Pancreas (tissue), 10 donors: ENCODE measurements at places on chromosomes 1 and 21. TPM values are rescaled to one million over a fixed set of nuclear protein-coding genes. Genes with fewer than 3 reads are reported as not detected.

The KLF17 gene
- not detected for total RNA-seq

The SPATA1 gene
- total RNA-seq = 1.2 TPM

The OR2T35 gene
- total RNA-seq = not detected

The DCST2 gene
- total RNA-seq = 0.23 TPM

DNA sequence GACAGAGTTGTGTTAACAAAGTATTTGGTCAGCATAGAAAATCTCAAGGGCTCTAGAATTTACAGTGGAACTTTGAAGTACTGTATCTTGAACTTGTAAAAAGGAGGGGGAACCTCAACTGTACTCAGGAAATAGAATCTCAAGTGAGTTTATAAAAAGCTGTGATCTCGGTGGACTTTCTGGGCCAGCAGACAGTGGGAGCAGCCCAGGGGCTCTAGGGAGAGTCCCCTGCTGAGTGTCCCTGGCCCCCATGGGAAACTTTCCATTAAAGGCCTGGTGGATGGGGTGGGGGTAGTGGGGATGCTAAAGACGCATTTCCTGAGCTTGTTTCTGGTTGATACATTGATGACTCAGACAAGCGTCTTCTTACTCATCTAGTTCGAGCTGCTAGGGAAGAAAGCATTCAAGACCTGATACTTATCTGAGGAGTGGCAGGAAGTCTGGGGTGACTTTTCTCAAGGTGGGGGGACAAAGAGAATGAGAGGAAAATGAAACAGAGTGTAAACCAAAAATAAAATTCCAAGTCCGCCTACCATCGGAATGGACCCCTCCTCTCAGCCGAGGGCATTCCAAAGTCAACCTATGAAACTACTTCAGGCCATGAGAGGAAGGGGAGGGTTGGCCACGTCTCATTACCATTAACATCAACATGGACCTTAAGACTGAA, 65.5 kb downstream of the NID1 start:
- no peak for DNase-seq

GRCh38 chr21:45116066-45116465, 41.7 kb downstream of the ADARB1 start:
- no peak for DNase-seq

The KDF1 gene
- total RNA-seq = 11.7 TPM

The KIF14 gene
- total RNA-seq = 0.22 TPM

DNA sequence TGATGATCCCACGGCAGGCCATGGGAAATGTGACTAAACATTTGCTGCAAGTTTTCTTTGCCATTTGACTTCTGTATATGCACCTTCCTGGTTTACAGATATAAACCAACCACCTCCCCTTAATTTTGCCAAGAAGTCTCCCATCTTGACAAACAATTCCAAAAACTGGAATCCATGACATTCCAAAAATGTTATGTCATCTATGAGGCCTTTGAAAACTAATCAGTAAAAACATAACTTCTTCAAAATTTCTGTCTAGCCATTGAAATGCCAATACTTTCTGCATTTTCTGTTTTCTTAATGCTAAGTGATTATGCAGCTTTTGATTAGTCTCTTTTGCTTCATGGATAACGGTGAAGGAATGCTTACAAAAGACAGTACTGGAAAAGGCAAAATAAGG, 84.1 kb downstream of the LYST start:
- no peak for DNase-seq

DNA sequence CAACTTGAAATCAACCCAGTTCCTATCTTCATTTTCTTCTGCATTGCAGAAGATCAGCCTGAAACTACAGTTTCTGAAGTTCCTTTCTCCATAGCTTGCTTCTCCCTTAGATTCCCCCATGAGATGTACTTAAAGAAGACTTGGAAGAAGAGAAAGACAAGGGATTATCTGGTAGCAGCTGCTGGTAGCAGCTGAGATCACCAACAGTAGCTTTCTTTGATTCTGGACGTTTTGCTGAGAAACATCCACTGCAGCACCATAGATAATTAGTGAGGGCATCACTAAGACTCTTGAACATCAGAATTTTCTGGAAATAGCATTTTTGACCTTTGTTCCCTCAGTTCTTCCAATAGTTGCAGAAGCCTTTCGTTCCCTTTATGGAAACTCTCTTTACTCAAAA, 465 bp upstream of the CFHR3 start:
- no peak for DNase-seq

DNA sequence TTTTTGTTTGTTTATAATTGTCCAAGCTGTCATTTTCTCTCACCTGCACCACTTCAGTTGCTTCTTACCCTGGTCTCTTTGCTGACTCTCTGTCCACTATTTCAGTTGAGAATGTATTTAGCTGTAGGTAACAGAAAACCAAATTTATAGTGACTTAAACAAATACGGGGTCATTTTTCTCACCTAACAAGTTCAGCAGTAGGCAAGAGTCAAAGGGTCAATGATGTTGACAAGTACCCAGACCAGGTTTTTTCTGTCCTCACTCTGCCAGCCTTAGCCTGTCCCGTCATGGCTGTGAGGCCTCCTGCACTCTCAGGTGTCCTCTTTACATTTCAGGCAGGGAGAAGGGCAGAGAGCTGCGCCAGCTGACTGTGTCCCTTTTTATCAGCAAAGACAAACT, 11.8 kb downstream of the RIIAD1 start:
- DNase-seq = no peak

DNA sequence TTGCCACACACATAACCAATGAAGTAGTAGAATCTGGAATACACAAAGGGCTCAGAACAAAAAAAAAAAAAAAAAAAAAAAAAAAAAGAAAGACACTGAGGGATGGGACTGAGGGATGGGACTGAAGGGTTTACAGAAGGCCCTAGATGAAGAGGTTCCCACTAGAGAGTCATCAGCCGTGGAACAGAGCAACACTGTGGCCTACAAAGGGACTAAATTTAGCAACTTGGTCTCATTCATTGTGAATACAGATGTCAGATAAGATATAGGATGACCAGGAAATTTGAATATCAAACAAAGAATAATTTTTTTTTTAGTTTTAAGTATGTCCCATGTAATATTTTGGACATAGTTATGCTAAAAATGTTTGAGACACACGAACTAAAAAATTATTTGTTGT, 62.1 kb downstream of the GLUL start:
- DNase-seq = no peak

DNA sequence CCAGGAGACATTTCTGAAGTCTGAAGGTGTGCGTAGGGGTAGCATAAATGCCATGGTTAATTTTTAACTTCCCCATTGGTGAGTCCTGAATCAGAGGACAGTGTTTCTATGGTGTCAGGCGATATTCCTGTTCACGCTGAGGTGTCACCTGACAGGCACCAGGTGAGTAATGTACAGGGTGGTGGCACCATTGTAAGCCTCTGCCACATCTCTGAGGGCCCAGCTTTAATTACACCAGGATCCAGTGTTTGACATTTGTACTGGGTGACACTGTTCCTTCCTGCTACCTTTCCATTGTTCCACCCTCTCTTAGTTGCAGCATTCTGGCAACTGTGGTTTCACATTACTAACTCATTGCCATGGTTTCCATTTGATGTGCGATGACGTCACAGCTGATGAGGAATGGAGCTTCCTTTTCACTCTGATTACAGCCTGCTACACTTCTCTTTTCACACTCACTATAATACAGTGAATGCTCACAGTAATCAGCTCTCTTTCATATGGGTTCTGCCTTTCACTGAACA, 40.6 kb upstream of the MARK1 start:
- DNase-seq = no peak

The WNT3A gene
- total RNA-seq = not detected

DNA sequence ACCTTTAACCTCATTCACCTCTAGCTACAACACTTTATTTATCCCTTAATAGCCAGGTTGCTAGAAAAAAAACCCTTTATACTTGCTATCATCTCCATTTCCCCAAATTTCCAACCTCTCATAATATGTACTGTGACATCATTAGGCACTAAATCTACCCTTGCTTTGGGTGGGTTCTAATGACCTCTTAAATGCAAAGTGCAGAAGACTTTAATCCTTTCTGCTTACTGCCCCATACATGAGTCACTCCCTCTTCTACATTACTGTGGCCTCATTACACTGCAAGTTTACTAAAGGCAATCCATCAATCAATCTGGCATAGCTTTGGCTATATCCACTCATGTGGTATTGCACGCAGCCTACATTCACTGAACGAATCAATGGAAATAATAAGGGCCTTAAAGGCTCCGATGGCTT, 353.3 kb downstream of the SMYD3 start:
- no peak for DNase-seq

DNA sequence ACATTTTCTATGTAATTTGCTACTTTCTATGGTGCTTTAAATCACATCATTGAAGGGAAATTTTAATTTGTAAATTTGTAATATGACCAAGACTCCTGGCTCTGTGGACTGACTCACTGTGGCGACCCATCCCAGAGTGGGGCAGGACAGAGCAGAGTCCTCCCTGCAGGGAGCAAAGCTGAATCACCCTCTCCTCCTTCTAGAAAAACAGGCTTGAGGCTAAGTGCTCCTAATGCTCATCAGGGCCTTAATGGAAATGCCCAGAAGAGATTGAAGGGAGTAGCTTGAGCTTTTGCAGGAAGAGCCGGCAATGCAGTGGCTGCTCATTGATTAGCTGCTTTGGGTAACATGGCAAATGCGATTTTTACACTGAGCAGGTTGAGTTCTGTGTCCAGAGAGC, 16.8 kb downstream of the S100A10 start:
- DNase-seq = no peak

DNA sequence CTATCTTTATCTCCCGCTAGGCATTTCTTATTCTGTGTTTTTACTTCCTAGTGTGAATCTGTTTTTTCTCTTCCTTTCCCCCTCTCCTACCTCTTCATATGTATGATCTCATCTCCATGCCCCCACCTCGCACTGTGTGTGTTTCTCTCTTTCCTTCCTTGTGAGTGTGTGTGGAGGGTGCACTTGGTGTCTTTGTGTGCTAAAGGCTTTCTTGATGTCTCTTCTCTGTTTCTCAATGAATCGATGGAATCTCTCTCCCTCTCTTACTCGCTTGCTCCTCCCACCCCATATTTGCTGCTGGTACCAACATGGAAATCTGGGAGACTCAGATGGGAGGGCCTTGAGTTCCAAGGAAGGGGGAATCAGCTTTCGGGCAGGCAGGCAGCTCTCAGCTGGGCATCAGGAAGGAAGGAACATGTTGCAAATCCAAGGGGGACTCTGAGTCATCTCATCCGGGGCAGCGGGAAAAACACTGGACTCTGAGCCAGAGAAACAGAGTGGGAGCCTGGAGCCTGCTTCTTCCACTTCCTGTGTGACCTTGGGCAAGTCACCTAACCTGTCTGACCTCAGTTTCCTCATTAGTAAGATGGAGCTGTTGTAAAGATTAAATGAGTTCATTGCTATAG, 147.5 kb downstream of the PTPRU start:
- no peak for DNase-seq

DNA sequence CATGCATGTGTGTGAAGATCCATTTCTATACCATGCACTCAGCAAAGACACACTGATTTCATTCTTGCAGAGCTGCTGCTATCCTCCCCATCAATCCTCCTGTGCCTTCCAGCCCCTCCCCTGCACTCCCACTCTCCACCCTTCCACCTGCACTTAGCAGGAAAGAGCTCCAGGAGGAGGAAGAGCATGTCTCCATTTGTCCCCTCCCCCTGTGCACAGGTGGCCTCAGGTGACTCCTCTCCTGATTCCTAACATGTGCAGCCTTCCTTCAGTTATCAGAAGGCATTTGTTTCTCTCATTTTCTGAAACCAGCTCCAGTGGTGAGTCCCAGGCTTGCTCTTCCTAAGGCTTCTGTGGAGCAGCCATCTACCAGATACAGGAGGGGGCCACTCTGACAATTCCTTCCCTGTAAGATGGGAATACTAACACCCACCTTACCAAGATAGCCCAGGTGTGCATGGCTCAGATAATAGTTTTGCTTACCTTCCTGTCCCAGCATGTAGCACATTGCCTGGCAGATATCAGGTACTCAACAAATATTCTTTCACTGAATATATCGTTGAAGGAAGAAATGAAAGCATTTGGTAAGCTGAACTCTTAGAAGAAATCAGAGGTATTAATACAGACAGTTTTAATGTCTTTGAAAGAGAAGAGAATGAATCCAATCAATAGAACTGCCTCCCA, 21.9 kb upstream of the FAM3B start:
- DNase-seq = no peak

The GNG4 gene
- total RNA-seq = 1.2 TPM

DNA sequence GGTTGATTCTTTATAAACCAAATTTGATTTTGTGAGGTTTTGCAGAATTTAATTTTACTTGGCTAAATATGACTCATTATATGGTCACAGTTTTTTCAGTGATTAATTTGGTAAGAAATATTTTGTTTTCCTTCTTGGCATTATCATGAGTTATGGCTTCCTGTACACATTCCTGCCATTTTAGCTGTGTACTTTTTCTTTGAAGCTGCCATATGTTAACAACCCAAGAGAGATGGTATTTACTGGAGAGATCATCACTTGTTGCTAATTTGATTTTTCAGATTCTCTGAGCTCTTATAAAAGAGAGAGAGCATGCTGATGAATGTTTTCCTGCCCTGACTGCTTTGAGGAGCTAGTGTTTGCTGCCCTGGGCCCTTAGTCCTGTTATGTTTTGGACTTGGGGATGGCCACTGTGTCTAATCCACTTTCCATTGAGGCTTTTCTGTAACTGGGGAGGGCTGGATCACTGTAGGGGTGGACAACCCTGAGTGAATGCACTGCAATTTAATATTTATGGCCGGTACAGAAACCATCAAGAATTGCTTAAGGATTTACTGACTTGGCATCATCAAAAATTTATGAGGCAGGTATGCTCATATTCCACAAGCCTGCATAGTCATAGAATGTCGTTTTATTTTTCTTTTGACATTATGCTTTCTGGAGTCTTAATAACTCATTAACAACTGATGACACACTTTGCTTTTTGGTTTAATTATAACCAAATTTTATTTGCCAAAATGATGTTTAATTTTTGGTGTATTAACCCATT, 200.9 kb downstream of the DISC1 start:
- no peak for DNase-seq

- no peak for DNase-seq
Observed at GRCh38 chr1:206075786-206076755, 23.1 kb downstream of the RHEX start.

The NOS1AP gene
- 1.6 TPM for total RNA-seq

The ZNF684 gene
- 2.8 TPM for total RNA-seq

The KIF1B gene
- total RNA-seq = 19.4 TPM

- no peak for DNase-seq
Observed at GRCh38 chr1:196550731-196551130, 57.5 kb downstream of the KCNT2 start.

The BTG3 gene
- total RNA-seq = 8.8 TPM

GRCh38 chr1:58629031-58629462, 52.0 kb upstream of the TACSTD2 start:
- no peak for DNase-seq
